ENCODE measurements at places on chromosomes 1 and 21. TPM values are rescaled to one million over a fixed set of nuclear protein-coding genes. Genes with fewer than 3 reads are reported as not detected.

HSD3B1 gene
- total RNA-seq, result not detected

NR5A2 gene
- total RNA-seq, result under 0.01 TPM

PLEKHN1 gene
- total RNA-seq, result 0.28 TPM

POLR3GL gene
- 10.3 TPM for total RNA-seq

TBX15 gene
- not detected for total RNA-seq

INSRR gene
- not detected for total RNA-seq

ZNF683 gene
- total RNA-seq, result not detected

FAM163A gene
- total RNA-seq, result not detected

AMPD1 gene
- not detected for total RNA-seq

- H3K4me1 ChIP-seq, result no peaks in the 10 kb centered on the region
- no peak overlapping the region for H3K27ac ChIP-seq
- H3K36me3 ChIP-seq, result peaks cover 28% of the 10 kb centered on the region
- no peaks in the 10 kb centered on the region for H3K27me3 ChIP-seq
Observed at GRCh38 chr1:212379366-212379765, 35.3 kb downstream of the PACC1 start.

- H3K27ac ChIP-seq, result no peak overlapping the region
- DNase-seq, result peak; percentile 17
- H3K4me3 ChIP-seq, result no peak overlapping the region
- peaks cover 2% of the 10 kb centered on the region for H3K4me1 ChIP-seq
Observed at GRCh38 chr1:61253059-61253735, 170.8 kb downstream of the NFIA start.

GRCh38 chr1:148333875-148334338 is 149.2 kb downstream of the PPIAL4G start:
- peak overlapping the region; percentile 49 for H3K4me3 ChIP-seq
- peaks cover 25% of the 10 kb centered on the region for H3K27me3 ChIP-seq
- no peaks in the 10 kb centered on the region for H3K36me3 ChIP-seq
- H3K4me1 ChIP-seq, result no peaks in the 10 kb centered on the region
- H3K27ac ChIP-seq, result no peak overlapping the region

GRCh38 chr21:15449556-15449955 is 280.2 kb upstream of the USP25 start:
- no peak overlapping the region for H3K4me3 ChIP-seq
- no peak for DNase-seq
- H3K27ac ChIP-seq, result no peak overlapping the region
- no peaks in the 10 kb centered on the region for H3K36me3 ChIP-seq

- no peaks in the 10 kb centered on the region for H3K36me3 ChIP-seq
- DNase-seq, result no peak
- H3K4me3 ChIP-seq, result no peak overlapping the region
- no peak overlapping the region for H3K27ac ChIP-seq
- peaks cover 4% of the 10 kb centered on the region for H3K27me3 ChIP-seq
- H3K4me1 ChIP-seq, result no peaks in the 10 kb centered on the region
Observed at GRCh38 chr1:6095511-6096242, 50.0 kb downstream of the KCNAB2 start.

GRCh38 chr1:117178756-117179155 is 32.0 kb downstream of the VTCN1 start:
- H3K4me1 ChIP-seq, result peaks cover 7% of the 10 kb centered on the region
- H3K27ac ChIP-seq, result no peak overlapping the region
- H3K36me3 ChIP-seq, result no peaks in the 10 kb centered on the region
- no peak for DNase-seq

DNA sequence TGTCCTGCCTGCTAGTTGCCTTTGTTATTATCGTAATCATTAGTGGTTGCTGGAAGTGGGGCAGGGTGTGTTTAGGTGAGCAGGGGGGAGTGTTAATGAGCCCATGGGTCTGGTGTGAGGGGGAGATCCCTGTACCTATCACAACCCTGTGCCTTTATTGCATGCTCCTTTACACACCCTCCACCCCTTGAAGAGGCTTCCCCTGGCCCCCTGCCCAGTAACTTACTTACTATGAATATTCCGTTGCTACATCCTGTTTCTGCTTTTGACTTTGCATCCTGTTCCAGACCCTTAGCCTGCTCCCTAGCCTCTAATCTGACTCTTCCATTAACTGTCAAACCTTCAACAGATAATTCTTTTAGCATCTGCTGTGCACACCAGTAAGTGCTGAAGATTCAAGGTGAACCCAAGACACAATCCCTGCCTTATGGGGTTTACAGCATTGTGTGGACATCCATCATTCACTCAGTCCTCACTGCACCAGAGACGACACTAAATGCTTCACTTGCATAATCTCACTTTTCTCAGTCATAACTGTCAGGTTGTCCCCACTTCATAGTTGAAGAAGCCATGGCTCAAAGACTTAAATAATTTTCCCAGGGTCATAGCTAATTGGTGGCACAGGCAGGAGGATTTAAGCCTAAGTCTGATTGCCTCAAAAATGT is 47.9 kb downstream of the CDC7 start:
- no peak for DNase-seq
- no peak overlapping the region for H3K27ac ChIP-seq
- peaks cover 17% of the 10 kb centered on the region for H3K27me3 ChIP-seq
- peaks cover 3% of the 10 kb centered on the region for H3K4me1 ChIP-seq
- no peaks in the 10 kb centered on the region for H3K36me3 ChIP-seq

DNA sequence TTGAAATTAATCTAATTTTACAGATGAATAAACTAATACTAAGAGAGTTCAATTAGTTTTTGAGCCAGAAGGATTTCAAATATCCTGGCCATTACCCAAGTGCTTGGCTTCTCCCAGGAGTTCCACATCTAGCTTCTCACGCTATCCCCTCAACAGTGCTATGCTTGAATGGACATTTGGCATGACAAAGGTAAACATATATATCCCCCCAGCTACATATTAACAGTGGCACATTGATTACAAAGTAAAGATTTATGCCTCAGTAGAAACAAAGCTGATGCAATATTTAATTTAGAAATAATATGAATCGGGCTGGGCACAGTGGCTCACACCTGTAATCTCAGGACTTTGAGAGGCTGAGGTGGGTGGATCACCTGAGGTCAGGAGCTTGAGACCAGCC is 434.6 kb upstream of the PRMT6 start:
- H3K27ac ChIP-seq, result no peak overlapping the region
- DNase-seq, result no peak
- no peak overlapping the region for H3K4me3 ChIP-seq
- no peaks in the 10 kb centered on the region for H3K36me3 ChIP-seq

GRCh38 chr21:44713130-44713529 is 1.8 kb upstream of the TSPEAR start:
- H3K4me1 ChIP-seq, result peaks cover 1% of the 10 kb centered on the region
- no peak overlapping the region for H3K27ac ChIP-seq
- no peak for DNase-seq
- H3K27me3 ChIP-seq, result peaks cover 71% of the 10 kb centered on the region

DNA sequence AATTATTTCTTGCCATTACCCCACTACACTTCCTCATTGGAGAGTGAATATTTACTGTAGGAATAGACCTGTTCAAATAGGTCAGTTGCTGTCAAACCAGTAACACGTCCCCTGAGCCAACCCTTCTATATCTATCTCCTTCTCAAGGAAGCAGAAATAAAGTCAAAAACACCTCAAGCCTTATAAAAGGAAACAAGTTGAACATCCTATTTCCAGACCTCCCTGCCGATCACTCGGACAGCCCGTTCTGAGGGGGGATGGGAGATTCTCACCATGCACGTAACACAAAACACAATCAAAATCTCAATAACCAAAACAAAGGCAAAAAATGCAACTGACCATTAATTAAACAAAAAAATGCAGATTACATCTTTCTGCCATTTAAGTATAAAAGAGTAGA is 121.5 kb upstream of the KRTAP19-8 start:
- peaks cover 2% of the 10 kb centered on the region for H3K4me1 ChIP-seq
- H3K27me3 ChIP-seq, result no peaks in the 10 kb centered on the region
- no peaks in the 10 kb centered on the region for H3K36me3 ChIP-seq

GRCh38 chr1:111895469-111895868 is 94.0 kb downstream of the KCND3 start:
- H3K27ac ChIP-seq, result no peak overlapping the region
- H3K27me3 ChIP-seq, result peaks cover 24% of the 10 kb centered on the region
- H3K36me3 ChIP-seq, result no peaks in the 10 kb centered on the region
- DNase-seq, result peak; percentile 3

GRCh38 chr1:204338997-204339396 is 20.7 kb downstream of the PLEKHA6 start:
- no peaks in the 10 kb centered on the region for H3K27me3 ChIP-seq
- no peak for DNase-seq
- no peaks in the 10 kb centered on the region for H3K36me3 ChIP-seq
- peak overlapping the region; percentile 27 for H3K27ac ChIP-seq
- peaks cover 45% of the 10 kb centered on the region for H3K4me1 ChIP-seq

- DNase-seq, result no peak
- H3K27me3 ChIP-seq, result peaks cover 3% of the 10 kb centered on the region
- H3K36me3 ChIP-seq, result no peaks in the 10 kb centered on the region
- H3K27ac ChIP-seq, result no peak overlapping the region
- no peak overlapping the region for H3K4me3 ChIP-seq
Observed at GRCh38 chr1:158150523-158150922, 30.2 kb upstream of the CD1D start.

- peak; percentile 79 for DNase-seq
- no peaks in the 10 kb centered on the region for H3K27me3 ChIP-seq
- H3K36me3 ChIP-seq, result no peaks in the 10 kb centered on the region
- peaks cover 9% of the 10 kb centered on the region for H3K4me1 ChIP-seq
Observed at GRCh38 chr1:94792473-94793295, 27.5 kb upstream of the SLC44A3 start.

DNA sequence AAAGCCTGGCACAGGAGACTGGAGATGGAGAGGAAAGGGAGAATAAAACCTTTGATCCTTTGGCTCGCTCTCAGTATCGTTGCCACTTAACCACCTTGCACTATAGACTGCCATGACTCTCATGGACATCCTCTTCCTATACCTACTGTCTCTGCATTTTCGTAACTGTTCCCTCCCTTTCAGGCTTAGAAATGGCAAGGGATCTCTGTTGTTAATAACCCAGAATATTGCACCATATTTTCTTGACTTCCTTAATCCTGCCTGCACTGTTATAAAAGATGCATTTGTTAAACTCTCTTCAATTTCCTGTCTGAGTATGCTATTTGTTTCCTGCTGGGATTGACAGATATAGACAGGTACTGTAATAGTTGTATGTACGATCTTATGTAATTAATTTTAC is 38.6 kb downstream of the CYYR1 start:
- DNase-seq, result no peak
- H3K27ac ChIP-seq, result no peak overlapping the region
- H3K4me1 ChIP-seq, result no peaks in the 10 kb centered on the region
- no peaks in the 10 kb centered on the region for H3K27me3 ChIP-seq
- no peaks in the 10 kb centered on the region for H3K36me3 ChIP-seq

- H3K4me1 ChIP-seq, result peaks cover 2% of the 10 kb centered on the region
- no peak overlapping the region for H3K4me3 ChIP-seq
- H3K27me3 ChIP-seq, result no peaks in the 10 kb centered on the region
- no peaks in the 10 kb centered on the region for H3K36me3 ChIP-seq
- no peak overlapping the region for H3K27ac ChIP-seq
Observed at GRCh38 chr1:113515498-113515897, 125.2 kb downstream of the MAGI3 start.

DNA sequence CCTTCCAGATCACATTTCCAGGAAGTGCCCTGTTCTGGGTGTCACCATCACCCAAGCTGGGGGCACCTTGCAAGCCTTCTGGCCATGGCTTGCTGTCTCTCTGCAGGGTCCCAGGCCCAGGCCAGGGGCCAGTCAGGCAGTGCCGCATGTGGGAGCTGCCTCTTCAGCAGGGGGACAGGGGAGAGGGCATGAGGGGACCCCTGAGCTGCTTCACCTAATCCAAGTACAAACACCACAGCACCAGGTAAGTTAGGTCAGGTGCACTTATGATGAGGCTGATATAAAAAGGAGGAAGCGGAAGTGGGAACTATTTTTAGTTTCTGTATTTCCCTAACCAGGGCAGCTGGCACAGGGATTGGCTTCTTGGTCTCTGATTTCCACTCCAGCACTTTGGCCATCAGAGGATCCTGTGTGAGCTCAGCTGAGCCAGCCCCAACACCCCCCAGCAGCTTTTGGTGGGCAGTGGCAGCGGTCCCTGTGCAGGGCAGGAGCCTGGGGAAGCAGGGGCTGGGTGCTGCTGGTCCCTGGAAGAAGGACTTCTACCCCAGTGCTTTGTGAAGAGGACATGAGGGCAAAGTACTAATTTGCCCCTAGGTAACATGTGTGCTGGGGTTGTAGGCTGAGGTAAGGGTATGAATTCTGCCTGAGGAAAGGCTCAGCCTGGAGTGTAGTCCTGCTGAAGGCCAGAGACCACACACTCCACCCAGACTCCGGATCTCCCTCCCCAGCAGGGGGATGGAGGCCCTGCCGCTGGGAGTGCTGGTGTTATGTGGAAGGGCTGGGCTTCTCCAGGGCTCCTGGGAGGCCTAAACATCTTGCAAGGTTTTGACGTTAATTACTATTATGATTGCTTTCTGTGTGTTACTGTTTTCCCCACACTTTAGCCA is 3.3 kb upstream of the PCBP3 start:
- H3K4me3 ChIP-seq, result no peak overlapping the region
- H3K27ac ChIP-seq, result no peak overlapping the region
- no peaks in the 10 kb centered on the region for H3K4me1 ChIP-seq
- no peak for DNase-seq

DNA sequence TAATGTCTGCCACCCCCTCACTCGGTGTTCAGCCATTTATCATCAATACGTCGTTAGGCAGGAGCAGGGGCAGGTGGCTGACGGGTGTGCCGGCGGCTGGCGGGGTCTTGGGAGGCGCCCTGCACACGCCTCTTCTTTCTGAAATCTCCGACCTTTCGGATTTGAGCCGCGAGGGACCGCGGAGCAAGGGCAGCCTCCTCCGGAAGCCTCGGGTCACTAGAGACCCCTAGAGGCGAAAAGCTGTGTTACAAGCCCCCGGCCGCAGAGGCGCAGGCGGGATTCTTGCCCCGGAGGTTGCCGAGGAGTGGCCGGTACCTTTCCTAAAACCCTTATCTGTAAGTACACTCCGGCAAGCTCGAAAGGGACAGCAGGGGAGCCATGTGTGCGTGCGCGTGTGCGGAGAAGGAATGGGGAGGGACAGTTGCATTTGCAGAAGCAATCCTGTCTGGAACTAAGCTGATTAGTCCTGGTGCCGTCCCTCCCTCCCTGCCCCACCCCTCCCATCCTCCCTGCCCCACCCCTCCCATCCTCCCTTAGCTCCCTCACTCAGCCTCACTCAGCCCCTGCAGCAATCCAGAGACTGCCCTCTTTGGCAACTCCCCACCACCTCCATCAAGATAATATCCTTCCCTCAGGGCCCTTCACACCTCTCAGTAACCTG is 11.0 kb downstream of the BRINP2 start:
- peak; percentile 29 for DNase-seq
- H3K36me3 ChIP-seq, result no peaks in the 10 kb centered on the region
- 0 out of 2 replicates have a peak overlapping the region, but pooled peaks have one; percentile 9 for H3K4me3 ChIP-seq
- H3K27me3 ChIP-seq, result peaks cover 15% of the 10 kb centered on the region
- no peaks in the 10 kb centered on the region for H3K4me1 ChIP-seq
